Left ventricle myocardium superior (tissue), 1 donor: ENCODE measurements at places on chromosomes 2 and 18.

- peak; percentile 69 for DNase-seq
Measured at GRCh38 chr2:20450201-20450999, 3.5 kb downstream of the RHOB start.

DNA sequence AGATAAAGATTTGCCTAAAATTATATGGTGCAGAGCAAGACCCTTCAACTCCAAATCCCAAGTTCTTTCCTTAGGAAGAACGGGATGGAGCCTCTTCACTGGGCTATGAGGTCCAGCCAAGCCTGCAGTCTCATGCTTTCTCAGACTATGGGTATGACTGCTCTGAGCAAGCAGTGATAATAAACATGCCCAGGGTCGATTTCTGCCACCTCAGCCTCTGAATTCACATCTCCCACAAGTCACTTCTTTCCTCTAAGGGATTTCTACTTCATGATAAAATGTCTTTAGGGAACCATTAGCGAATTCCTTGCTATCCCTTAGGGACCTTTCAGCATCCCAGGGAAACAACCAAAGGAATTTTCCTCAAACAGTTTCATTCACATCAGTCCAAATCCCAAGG, 94.8 kb downstream of the GFPT1 start:
- no peak for DNase-seq

GRCh38 chr18:5546660-5547059, 2.9 kb upstream of the EPB41L3 start:
- DNase-seq, result no peak

GRCh38 chr2:70328921-70329561, 27.2 kb upstream of the FAM136A start:
- DNase-seq, result no peak

DNA sequence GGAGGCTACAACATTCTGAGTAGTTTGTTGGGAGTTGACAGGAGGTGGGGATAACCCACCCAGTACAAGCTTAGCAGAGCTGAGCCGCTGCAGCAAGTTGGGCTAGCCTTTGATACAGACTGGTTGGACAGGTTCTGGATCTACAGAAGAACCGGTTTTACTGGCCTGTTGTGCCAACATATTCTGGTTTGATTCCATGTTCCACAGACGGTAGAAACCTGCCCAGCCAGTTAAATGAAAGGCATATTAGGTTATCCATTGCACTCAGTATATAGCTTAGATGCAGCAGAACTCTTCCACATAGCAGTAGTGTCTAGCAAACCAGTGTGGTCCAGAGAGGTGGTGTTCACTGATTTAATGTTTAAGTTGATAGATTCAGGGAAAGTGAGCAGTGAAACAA, 19.3 kb upstream of the RBBP8 start:
- DNase-seq, result no peak

DNA sequence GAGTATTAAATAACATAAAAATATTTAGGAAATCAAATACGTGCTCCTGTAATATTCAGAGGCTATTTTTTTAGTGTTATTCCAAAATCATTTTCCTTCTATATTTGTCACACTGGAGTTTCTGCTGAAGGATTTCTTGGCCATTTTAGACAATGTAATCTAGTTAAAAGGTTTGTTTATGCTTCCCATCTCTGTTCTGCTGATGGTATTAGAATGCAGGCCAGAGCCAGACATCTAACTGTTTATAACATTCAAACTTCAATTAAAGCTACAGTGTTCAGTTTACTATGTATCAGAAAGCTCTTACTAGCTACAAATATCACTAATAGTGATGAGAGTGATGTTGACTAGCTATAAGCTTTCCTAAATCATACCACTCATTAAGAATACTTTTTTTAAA, 7.9 kb downstream of the MBD5 start:
- no peak for DNase-seq

- DNase-seq, result no peak
Measured at GRCh38 chr2:176099728-176100546, at the start of gene HOXD12. Gene HOXD12 (plus strand): TSS chr2:176099795. CDS start chr2:176099802, 7 bp downstream.

DNA sequence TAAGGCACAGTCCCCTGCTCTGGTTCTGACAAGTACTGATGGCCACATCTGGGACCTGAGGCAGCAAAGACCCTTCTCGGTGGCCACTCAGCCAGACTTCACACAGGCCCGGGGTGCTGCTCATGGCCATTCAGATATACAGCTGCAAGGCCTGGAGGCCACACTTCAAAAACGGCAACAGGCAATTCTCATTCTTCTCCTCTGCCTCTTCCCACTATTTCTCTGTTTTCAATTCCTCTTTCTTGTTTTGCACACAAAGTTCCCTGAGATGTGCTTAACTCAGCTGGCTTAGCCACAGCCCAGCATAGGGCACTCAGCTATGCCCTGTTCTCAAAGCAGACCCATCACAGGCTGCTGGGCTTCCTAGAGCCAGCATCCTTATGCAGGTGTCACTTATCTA, 29.9 kb downstream of the PTPN18 start:
- DNase-seq, result no peak

- DNase-seq, result no peak
Measured at GRCh38 chr2:38154395-38154794, 78.4 kb upstream of the CYP1B1 start.

DNA sequence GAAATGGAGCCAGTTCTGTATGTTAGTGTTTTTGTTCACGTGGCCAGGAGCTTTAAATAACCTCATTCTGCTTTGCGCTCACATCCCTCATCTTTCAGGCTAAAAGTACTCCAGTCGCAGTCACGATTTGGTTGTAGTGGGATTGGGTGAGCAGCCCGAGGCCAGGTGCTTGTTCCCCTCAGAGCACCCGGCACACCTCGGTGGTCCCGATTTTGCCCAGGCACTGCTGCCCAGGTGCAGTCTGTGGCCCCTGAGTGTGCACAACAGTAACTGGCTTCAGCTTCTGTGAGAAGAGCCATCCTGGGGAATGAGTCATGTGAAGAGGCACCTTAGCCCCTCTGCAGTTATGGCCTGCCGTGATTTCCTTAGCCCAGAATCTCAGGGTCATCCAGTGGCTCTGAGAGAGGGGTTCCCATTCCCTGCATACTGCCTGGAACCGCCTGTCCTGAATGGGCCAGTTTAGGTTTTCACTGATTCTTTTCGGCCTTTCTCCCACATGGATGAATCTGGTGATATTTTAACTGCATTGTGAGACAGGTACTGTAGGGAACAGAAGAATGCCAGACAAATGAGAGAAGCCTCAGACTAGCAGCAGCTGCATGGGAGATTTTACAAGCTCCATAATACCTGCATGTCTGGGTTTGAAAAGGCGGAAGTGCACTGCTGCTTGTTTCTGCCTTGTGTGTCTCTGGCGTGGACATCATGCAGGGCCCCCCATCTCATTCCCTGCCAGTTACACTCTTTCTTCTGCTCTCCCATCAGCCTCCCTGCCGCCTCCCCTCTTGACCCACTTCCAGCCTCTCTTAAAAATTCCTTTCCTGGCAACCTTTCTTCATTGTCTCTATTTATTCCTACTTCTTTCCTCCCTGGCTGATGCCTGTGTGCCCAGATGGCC, 33.5 kb downstream of the IMPA2 start:
- no peak for DNase-seq

- DNase-seq, result peak; percentile 54
Measured at GRCh38 chr2:8479298-8479697, 202.6 kb upstream of the ID2 start.

GRCh38 chr2:61272421-61273070, 110.6 kb downstream of the C2orf74 start:
- DNase-seq, result no peak

DNA sequence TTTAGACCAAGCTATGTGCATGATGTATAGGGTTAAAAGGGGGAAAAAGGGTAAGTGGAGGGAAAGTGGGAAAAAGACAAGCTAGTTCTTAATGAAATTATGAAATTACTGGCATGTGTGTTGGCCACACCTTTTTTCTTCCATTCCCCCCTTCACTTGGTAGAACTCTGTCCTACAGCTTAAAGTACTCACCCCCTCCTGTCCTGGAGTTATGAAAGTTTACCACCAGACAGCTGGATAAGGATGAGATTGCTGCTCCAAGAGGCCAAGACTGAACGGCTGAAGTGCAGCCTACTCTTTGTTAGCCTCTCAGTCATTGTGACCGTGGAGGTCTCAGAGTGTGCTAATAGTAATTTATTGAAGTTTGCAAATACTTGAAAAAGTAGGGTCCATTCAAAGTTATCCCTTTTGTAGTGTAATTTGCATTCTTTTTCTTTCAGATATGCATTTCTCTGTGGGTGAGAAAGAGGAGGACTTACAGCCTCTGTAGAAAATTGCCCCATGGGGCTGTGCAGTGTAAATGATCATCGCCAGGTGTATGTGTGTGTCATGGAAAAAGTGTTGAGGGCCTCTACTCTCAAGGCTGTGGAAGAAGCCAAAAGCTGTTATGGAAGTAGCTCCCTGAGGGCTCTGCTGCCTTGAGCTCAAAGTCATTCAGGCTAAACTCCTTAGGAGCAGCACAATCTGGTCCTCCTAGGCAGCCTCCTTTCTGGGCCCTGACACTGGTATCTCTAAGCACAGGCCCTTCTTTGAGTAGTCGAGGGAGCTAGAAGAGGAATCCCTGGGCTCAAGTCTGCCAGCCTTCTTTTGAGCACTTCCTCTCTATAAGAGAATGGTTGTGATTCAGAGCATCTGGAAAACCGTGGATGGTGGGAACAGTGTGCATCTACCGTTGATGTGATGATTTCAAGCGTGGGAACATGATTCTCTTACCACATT, 46.2 kb downstream of the LHCGR start:
- no peak for DNase-seq

DNA sequence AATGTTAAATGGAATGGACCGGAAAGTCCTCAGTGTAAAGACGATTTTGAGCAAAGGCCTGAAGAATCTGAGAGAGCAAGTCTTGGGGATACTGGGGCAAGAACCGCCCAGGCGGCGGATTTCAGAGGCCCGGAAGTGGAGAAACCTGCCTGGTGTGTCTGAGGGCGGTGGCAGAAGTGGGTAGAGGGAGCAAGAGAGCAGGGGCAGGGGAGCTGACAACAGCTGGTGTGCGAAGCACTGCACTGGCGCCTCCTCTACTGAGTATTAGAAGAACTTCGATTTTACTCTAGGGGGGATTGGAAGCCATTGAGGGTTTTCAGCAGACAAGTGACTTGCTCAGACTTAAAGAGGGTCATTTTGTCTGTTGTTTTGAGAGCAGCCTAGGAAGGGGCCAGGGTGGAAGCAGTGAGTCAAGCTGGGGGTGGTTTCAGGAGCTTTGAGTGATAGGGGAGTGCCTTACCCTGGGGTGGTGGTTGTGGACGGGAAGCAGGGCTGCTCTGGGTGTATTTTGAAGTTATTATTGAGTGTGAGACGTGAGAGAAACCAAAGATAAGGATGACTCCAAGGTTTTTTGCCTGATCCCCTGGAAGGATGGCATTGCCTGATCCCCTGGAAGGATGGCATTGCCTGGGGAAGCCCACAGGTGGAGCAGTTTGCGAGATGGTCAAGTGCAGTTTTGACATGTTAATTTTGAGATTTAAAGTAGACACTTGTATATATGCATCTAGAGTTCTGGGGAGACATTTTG, 52.5 kb downstream of the ZNF236 start:
- no peak for DNase-seq

DNA sequence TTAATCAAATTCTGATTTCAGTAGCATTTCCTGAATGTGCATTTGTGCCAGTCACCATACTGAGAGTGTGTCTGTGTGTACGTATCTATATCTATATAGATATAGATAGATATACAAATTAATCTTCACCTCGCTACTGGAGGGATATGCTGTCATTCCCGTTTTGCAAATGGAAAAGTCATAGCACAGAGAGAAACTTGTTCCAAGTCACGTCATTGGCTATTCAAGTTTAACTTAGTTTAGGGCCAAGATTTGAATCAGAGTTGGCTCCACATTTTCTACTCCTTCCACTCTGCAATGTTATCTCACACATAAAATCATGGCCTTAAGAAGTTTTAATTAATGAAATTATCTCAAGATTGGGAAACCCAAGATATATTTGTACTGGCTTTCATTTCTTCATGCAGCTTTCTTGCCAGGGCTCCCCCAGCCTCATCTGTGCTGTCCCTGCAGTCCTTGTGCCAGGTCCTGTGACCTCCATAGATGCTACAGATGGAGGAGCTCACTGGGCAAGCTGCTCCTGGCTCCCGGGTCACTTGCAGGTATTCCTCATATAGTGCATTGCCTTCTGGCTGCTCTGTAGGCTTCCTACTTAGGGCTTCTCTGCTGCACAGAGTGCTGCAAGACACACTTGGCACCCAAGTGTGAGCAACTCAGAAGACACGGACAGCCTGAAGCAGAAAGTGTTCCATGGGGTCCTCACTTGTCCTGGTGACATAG, 245.8 kb downstream of the KCNS3 start:
- no peak for DNase-seq

GRCh38 chr2:535222-535621, 142.0 kb downstream of the TMEM18 start:
- no peak for DNase-seq

GRCh38 chr2:238987352-238987981, 139.6 kb downstream of the TWIST2 start:
- no peak for DNase-seq

- no peak for DNase-seq
Measured at GRCh38 chr2:601387-601698, 75.9 kb downstream of the TMEM18 start.

DNA sequence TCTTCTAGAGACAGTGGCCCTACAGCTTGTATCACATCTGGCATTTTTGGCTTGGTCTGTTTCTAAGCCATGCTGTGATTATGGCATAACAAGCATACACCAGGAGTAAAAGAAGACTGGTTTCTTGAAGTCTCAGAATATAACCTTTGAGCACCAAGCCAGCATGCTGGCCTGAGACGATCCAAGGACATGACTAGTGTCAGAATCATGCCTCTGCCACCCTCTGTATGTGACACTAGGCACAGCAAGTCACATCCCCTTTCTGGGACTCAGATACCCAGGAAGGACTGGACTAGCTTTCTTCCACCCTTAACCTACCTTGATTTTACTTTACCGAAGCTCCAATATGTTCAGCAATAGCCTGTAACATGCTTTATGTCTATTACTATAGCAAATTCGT, 345.5 kb downstream of the SETBP1 start:
- DNase-seq, result no peak

GRCh38 chr2:197189426-197190099, 121.0 kb downstream of the ANKRD44 start:
- no peak for DNase-seq

DNA sequence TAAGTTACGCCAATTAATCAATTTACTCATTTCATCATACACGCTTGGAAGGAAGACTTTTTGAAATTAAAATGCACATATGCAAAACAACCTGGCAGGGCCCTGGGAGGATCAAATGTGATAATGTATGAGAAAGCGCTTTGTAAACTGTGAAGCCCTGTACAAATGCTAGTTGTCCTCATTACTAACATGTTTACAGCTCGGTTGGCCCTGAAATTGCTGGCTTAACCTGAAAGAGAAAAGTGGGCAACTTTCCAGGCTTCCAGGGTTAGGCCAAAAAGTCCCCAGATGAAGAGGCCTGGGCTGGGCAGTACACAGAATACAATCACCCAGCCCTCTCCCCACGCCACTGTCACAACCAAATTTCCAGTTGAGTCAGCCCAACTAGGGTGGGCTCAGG, 60.2 kb downstream of the DNMT3A start:
- no peak for DNase-seq

GRCh38 chr2:12960671-12961070, 243.9 kb downstream of the TRIB2 start:
- no peak for DNase-seq

DNA sequence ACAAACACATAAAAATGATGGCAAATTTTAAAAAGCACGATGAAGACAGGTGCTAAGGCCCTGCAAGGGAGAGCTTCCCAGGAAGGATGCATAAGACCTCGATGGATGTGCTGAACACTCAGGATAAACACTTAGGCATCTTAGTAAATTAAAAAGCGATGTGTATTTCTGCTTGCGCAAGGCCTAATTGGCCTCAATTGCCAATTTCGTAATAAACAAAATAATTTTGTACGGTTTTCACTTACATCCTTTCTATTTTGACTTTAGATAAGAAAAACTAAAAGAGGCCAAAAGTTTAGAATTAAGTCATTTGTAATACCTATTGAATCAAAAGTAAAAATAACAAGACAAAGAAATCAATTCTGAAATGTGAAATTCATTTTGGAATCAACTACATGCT, 189.1 kb downstream of the TCF4 start:
- DNase-seq, result no peak
